CD8-positive, alpha-beta T cell (primary cell): ENCODE measurements at places on chromosomes 4 and X.

- no peak for DNase-seq
Observed at GRCh38 chr4:3108211-3108610, 33.7 kb downstream of the HTT start.

DNA sequence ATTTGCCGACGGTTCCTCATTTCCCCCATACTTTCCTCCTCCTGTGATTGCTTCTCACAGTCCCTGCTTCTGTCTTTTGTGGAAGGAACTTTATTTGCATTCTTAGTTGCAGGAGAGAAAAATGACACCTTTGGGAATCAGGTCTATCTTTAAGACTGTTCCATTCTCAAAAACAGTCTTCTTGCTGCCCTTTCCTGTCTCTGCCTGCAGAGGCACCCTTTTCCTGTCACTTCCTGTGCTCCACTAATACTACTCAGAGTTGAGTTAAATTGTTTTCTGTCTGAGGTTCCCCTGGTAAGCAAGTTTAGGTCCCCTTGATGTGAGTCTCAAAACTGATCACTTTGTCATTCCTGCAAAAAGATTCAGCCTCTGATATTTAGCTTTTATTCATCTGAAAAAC lies 208.8 kb upstream of the CLNK start:
- DNase-seq: peak; percentile 10

DNA sequence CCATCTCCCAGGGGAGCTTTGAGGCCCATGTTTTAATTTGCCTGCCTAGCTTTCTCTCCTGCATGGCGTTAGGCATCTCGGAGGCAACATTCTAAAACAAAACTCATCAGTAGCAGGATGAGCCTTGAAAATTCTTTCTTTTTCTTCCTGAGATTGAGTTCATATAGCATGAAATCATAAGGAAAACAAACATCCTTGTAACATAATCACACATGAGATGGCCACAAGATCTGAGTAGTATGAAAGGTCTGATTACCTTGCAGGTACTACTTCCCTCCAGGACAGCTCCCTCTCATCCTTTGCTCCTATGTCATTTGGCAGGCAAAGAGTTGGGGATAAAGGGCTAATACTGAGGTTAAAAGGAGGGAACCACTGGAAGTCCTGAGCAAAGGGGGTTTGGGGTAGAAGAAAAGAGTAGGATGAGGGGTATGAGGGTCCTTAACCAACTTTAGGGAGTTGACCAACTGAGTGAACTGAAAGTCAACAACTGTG lies 37.5 kb upstream of the CXCL8 start:
- no peak for DNase-seq

GRCh38 chr4:27066591-27066990 lies 205.9 kb downstream of the STIM2 start:
- no peak for DNase-seq

GRCh38 chrX:110062919-110063318 lies 60.0 kb downstream of the TMEM164 start:
- DNase-seq: no peak

GRCh38 chr4:164571593-164572390 lies 182.1 kb upstream of the SMIM31 start:
- no peak for DNase-seq

DNA sequence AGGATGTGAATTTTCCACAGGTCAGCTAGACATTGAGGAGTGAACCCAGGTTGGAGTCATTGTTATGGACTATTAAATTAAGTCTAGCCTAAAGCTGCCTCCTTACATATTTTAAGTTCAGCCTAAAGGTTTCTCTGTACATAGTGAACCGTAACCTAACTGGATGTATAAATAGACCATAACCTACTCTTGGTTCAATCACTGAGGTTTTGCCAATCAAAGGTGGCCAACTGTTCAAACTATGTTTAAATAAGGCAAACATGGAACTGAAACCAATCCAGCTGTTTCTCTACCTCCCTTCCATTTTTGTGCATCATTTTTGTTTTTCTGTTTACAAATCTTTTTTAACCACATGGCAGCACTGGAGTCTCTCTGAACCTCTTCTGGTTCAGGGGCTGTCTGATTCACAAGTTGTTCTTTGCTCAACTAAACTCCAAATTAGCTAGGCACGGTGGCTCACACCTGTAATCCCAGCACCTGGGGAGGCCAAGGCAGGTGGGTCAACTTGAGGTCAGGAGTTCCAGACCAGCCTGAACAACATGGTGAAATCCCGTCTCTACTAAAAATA lies 43.9 kb upstream of the SFRP2 start:
- no peak for DNase-seq

- DNase-seq: no peak
Observed at GRCh38 chr4:80931631-80932081, 98.9 kb upstream of the BMP3 start.

DNA sequence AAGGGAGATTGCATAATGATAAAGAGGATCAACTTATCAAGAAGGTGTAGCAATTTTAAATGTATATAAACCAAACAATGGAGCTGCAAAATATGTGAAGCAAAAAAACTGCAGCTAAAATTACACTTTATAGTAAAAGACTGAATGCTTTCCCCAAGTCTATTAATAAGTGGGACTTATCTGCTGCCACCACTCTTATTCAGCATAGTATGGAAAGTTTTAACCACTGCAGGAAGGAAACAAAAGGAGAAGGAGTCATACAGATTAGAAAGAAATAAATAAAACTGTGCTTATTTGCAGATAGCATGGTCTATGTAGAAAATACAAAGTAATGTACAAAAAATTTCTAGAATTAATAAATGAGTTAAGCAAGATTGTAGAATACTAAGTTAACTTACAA lies 94.1 kb upstream of the GK2 start:
- DNase-seq: no peak

DNA sequence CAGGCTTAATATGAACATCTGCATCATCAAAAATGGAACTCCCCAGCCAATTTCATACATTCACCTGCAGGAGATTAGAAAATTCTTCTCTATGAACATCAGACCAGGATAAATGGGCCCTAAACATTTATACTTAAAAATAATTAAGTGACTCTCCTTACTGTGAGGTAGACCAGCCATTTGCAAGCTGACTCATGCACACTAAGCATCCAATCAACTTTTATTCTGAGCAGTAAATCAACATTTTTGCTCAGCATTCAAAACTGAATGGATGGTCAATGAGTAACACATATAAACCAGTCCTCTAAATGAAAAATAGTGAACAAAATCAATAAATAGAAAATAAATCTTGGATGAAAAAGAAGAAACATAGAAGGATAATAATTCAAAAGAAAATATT lies 19.9 kb upstream of the PCDH10 start:
- no peak for DNase-seq

GRCh38 chrX:2188840-2189239 lies 311.9 kb downstream of the DHRSX start:
- DNase-seq: no peak

- no peak for DNase-seq
Observed at GRCh38 chr4:69831646-69832325, 28.2 kb downstream of the SULT1E1 start.

DNA sequence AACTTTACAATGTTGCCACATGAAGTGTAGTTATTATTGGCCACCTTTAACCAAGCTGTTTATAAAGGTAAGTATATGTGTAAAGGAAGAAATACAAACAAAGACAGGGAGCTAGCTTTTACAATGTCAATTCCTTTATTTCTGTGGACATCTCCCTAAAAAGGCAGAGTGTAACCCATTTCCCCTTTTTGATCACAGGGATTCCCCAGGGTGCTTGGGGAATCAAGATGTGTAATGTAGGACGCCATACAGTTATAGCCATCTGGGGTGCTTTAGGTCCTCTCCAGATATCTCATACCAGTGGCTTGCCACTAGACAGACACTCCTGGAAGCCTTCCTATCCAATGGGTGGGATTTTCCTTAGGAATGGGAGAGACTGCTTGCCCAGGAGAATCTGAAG lies 4.2 kb upstream of the CUL4B start:
- DNase-seq: no peak

DNA sequence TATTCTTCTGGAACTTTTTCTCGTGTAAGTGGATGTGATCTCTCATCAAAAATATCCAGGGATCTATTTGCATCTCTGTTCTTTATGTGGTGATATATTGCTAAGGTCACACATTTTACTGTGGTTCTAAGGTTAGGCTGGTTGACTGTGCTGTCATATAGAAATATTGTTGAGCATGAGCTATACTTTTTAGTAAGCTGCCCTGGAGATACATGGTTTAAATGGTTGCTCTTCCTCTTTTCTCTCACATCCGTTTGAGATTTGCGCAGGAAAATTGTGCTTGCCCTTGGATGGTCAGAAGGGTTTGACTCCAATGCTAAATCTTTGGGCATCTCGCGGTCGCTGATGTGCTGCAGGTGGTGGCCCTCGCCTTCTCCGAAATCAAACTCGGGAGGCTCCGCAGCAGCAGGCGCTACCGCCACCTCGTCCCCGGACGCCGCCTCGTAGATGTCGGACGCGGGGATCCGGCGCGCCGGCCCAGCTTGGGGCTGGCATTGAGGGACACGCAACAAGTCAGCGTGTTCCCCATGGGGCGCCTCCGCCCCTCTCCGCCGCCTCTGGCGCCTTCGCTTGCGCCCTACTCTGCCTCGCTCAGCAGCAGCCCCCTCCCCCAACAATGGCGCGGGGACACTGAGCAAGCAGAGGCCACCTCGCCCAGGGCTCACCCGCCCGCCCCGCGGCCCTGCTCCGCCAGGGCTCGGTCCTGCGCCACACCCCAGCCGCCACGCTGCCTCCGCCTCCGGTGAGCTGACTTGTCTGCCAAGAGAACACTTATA lies 154.5 kb downstream of the MSN start:
- peak; percentile 2 for DNase-seq

DNA sequence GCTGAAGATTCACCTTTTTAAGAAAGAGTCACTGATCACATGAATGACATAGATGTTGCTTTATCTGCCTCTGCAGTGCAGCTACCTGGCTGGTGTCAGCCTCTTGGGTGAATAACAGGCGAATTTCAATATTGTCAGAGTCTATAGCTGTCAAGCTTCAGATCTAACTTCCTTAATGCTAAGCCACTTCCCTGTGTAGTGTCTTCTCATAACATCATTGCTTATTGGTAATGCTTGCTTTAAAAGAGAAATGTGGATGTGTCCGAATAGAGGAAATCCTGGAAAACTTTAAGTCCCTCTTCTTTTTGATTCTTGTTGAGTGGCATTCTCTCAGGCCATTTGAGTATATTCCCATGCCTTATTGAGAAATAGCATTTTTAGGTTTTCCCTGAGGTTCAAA lies 7.3 kb upstream of the IGFBP7 start:
- no peak for DNase-seq

GRCh38 chr4:70721747-70722146 lies at the start of gene RUFY3:
RUFY3 (plus strand) TSS chr4:70721964; CDS start chr4:70722574, 610 bp downstream.
- DNase-seq: no peak

GRCh38 chr4:169256856-169257761 lies 13.6 kb downstream of the SH3RF1 start:
- no peak for DNase-seq

DNA sequence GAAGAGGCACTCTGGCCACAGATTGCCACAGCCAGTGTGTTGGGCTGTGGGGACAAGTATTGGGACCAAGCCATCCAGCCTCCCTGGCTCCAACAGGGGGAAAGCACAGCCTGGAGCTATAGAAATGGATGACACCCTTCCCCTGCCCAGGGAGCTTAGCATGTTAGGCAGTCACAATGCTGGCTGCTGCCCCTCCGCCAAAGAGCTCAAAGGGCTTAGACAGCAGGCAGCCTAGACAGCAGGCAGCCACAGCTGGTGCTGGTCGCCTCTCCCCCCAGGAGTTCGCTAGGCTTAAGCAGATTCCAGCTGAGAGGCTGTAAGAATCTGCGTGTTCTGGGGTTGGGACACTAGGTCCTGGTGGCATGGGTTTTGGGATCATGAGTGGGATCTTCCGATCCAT lies 94.5 kb upstream of the MXRA5 start:
- no peak for DNase-seq

DNA sequence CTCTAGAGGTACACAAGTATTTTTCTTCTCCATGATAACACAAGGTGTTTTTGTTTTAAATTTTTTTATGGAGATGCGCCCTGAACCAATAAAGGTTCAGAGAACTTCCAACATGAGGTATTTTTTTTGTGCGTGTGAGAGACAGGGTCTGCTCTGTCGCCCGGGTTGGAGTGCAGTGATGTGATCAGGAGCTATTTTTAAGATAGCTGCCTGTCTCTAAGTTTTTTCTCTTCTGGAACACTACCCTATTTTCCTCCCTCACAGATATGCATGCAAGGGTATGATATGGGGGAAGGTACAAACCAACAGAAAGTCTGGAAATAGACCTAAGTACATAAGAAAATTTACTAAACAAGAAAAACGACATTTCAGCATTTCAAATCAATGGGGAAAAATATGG lies 3.0 kb downstream of the GCNA start:
- no peak for DNase-seq

GRCh38 chrX:53494436-53494835 lies 60.3 kb upstream of the HSD17B10 start:
- no peak for DNase-seq

DNA sequence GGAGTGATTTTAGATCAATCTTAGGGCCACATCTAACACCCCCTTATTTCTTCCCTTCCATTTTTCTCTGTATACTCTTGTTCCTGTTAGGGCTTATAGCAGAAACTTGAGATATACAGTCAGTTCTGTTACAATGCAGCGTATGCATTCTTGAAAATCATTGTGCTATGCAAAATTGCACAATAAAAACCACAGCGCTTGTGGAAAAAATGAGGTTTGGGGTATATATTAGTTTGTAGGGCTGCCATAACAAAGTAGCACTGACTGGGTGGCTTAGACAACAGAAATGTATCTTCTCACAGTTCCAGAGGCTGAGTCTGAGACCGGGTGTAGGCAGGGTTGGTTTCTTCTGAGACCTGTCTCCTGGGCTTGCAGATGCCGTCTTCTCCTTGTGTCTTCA lies 59.0 kb downstream of the WWC2 start:
- no peak for DNase-seq

DNA sequence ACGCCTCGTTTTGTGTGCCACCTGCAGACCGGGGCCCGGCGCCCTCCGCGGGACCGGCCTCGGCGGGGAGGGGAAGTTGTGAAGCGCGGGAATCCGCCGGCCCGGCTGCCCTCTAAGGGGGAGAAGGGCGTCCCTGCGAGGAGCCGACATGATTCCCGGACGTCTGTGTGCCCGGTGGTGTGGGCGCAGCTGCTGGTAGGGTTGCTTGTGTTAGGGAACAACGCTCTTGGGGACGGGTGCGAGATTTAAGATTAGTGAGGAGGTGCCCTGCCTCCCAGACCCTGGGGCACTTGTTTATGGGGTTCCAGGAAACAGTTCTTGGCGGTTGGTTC lies 627 bp downstream of the CDKN2AIP start:
- DNase-seq: no peak

GRCh38 chr4:3430524-3430923 lies 11.2 kb upstream of the HGFAC start:
- no peak for DNase-seq

GRCh38 chr4:152278505-152279233 lies 257.2 kb downstream of the FBXW7 start:
- no peak for DNase-seq

- DNase-seq: no peak
Observed at GRCh38 chr4:159006202-159006601, 96.7 kb upstream of the RAPGEF2 start.
